ENCODE measurements at places on chromosomes 2 and 18.
A peak's percentile ranks its signal among the peaks of the same experiment; 100 is the strongest.

- DNase-seq = no peak
Measured at GRCh38 chr2:231189571-231190495, 8.6 kb upstream of the ARMC9 start.

DNA sequence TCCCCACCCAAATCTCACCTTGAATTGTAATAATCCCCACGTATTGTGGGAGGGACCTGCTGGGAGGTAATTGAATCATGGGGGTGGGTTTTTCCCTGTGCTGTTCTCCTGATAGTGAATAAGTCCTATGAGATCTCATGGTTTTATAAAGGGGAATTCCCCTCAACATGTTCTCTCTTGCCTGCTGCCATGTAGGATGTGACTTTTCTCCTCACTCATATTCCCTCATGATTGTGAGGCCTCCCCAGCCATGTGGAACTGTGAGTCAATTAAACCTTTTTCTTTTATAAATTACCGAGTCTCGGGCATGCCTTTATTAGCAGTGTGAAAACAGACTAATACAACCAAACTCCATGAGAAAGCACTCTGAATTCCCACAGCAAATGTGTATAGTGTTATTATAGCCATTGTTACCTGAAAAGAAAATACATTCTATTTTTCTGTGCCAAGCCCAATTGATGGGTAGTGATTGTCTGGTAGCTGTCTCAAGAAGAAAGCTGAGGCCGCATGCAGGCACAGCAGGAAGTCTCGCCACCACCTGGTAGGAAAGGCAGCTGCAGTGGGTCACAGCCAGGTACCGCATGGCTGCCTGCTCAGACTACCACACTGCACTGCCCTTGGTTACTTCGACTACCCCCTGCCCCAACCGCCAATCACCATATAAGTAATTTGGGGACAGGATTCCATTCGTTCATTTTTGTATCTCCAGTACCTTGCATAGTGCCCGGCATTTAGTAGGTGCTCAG lies 10.3 kb upstream of the ZBTB7C start:
- DNase-seq = no peak

- no peak for DNase-seq
Measured at GRCh38 chr18:57220480-57220879, 73.6 kb downstream of the BOD1L2 start.

GRCh38 chr2:189409647-189410046 lies 31.6 kb upstream of the WDR75 start:
- no peak for DNase-seq

- peak; percentile 10 for DNase-seq
Measured at GRCh38 chr2:34096562-34097171, 497.6 kb upstream of the FAM98A start.

GRCh38 chr2:11703700-11704099 lies 33.7 kb upstream of the NTSR2 start:
- no peak for DNase-seq

- no peak for DNase-seq
Measured at GRCh38 chr2:65026704-65027464, 29.3 kb upstream of the CEP68 start.

GRCh38 chr2:16326711-16327300 lies 338.8 kb downstream of the CYRIA start:
- peak; percentile 8 for DNase-seq

DNA sequence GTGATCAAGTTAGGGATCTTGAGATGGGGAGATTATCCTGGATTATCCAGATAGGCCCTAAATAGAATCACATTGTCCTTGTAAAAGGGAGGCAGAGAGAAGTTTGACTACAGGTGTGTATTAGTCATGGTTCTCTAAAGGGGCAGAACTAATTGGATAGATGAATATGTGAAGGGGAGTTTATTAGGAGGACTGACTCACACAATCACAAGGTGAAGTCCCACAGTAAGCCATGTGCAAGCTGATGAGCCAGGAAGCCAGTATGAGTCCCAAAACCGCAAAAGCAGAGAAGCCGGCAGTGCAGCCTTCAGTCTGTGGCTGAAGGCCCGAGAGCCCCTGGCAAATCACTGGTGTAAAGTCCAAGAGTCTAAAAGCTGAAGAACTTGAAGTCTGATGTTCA lies 275.8 kb downstream of the KCNS3 start:
- no peak for DNase-seq

GRCh38 chr2:219254590-219255201 lies 978 bp upstream of the TUBA4A start:
- no peak for DNase-seq

GRCh38 chr2:39735648-39736047 lies 43.4 kb downstream of the THUMPD2 start:
- no peak for DNase-seq

DNA sequence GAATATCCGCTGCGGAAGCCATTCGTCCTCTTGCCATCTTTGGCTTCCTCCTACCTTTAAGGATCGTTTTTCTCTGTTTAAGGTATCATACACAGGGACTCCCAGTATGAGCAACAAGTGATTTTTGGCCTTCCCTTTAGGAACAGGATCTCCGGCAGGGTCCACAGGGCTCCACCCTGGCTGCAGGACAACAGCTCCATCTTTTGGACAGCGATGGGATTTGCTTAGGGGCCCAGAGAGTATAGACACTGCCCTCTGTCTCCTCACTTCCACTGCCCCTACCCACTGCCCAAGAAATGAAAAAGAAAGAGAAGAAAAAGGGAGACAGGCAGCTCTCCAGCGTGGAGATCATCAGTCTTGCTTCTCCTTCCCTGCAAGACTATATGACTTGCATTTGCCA lies 224.5 kb downstream of the UXS1 start:
- peak; percentile 50 for DNase-seq

- DNase-seq = no peak
Measured at GRCh38 chr2:222483513-222484039, 59.2 kb downstream of the SGPP2 start.

GRCh38 chr2:141517852-141518421 lies 612.9 kb downstream of the LRP1B start:
- DNase-seq = no peak

DNA sequence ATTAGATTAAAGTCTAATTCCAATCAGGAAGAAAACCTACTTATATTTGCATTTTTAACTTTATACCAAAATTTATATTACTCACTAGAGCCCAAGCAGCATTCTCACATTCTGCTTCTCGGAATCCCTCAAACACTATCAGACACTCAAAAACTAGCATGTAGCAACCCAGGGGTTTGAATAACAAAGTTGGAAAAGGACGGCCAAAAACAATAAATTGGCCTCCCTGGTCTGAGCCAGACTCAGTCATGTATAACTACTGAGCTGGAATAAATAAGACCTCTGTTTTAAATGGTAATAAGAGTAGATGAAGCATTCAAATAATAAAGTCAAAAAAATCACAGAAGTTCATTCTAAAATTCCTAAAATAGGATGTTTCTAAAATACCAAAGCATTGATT lies 290.9 kb downstream of the IRS1 start:
- no peak for DNase-seq

GRCh38 chr2:220277445-220277975 lies 650.1 kb downstream of the SLC4A3 start:
- no peak for DNase-seq

GRCh38 chr2:9757501-9758264 lies 85.6 kb upstream of the TAF1B start:
- no peak for DNase-seq

- no peak for DNase-seq
Measured at GRCh38 chr2:214902286-214902685, 92.8 kb upstream of the BARD1 start.

GRCh38 chr2:232325324-232326273 lies 53.0 kb upstream of the ALPP start:
- peak; percentile 95 for DNase-seq

DNA sequence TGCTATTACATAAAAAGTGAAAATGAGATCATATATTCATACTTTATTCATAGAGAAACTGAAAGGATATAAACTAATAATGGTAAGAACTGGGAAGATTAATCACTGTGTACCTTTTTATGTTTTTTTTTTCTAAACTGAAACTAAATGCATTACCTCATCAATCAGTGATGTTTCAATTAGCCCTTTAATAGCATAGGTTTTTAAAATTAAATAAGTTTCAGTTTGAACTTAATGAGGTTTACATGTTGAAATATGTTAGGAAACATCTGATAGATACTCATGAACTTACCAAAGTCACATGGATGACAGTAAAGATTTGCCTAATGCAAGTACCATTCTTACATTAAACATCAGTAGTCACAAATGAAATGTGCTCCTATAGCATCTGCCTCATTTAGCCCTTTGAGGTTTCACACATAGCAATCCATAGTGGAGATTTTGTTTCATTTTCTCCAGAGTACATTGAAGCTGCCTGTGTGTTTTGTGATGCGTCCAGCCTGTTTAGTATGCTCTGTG lies 8.9 kb downstream of the MAPRE2 start:
- no peak for DNase-seq

DNA sequence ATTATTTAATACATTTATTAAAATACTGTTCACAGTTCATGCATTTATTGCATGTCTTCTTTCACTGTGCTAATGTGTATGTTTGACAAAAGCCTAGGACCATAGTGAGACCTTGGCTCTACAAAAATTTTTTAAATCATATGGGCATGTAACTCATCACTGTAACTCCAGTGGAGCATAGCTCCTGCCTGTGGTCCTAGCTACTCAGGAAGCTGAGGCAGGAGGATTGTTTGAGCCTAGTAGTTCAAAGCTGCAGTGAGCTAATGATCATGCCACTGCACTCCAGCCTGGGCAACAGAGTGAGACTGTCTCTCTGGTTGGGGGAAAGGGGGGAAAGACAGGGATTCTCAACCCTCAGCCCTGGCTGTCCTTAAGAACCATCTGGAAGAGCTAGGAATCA lies 137.8 kb downstream of the PRKCE start:
- no peak for DNase-seq

GRCh38 chr18:72866442-72866900 lies 1.3 kb downstream of the NETO1 start:
- DNase-seq = no peak

DNA sequence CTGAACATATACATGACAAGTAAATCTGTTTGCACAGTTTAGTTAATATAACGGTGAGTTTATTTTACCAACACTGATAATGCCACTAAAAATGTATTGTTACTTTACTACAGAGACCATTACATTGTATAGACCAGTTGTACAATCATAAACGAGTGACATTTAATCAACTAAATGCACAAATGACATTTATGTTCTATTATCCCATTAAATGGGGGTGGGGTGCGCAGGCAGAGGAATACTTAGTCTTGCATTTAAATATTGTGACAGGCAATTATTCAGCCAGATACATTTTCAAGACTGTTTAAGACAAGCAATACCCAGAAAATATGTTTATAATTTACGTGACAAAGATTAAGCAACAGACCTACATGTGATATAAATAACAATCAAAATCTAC lies 72.0 kb upstream of the CHAC2 start:
- DNase-seq = no peak

GRCh38 chr2:128315829-128316776 lies 2.6 kb downstream of the HS6ST1 start:
- peak; percentile 48 for DNase-seq

GRCh38 chr2:18062892-18063291 lies 184.4 kb downstream of the KCNS3 start:
- no peak for DNase-seq

GRCh38 chr2:38154395-38154794 lies 78.4 kb upstream of the CYP1B1 start:
- no peak for DNase-seq

DNA sequence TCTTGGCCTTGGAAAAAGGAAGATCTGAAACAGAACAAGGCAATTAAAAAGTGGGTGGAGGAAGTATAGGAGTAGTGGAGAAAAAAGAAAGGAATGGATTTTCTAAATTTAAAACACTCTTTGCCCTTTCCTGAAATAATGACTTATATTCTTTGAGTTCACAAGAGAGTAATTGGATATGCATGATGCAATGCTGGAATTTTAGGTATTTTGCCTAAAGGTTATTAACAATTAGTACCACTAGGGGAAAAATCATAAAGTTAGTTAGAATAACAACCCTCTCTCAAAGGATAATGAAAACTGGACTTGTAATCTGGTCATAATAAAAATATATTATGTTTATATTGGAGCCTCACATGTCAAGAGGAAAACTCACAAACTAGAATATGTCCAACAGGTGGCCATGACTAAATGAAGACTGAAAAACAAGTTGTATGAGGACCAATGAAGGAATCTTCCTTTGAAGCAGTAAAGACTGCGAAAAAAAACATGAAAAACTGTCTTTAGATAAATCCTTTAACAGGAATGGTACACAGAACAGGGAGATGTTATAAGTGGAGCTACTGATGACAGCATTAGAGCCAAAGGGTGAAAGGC lies 281.8 kb downstream of the NCKAP5 start:
- DNase-seq = no peak

DNA sequence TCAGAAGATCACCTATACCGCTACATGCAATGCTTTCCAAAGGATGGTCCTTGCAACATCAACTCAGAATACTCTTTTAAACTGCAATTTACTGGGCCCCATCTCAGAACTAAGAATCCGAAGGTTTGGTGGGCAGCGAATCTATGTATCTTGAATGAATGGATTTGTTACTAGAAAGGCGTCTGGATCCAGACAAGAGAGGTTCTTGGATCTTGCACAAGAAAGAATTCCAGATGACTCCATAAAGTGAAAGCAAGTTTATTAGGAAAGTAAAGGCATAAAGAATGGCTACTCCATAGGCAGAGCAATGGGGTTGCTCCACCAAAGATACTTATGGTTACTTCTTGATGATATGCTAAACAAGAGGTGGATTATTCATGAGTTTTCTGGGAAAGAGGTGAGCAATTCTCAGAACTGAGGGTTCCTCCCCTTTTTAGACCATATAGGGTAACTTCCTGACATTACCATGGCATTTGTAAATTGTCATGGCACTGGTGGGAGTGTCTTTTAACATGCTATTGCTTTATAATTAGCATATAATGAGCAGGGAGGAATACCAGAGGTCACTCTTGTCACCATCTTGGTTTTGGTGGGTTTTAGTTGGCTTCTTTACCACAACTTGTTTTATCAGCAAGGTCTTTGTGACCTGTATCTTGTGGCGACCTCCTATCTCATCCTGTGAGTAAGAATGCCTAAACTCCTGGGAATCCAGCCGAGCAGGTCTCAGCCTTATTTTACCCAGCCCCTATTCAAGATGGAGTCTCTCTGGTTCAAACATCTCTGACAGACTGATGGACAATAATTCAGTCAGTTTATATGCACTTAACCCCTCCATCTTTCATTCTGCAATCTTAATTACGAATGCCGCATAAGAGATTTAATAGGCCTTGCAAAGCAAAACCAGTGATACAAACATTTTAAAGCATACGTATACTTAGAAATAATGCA lies 7.5 kb upstream of the RMDN2 start:
- no peak for DNase-seq

DNA sequence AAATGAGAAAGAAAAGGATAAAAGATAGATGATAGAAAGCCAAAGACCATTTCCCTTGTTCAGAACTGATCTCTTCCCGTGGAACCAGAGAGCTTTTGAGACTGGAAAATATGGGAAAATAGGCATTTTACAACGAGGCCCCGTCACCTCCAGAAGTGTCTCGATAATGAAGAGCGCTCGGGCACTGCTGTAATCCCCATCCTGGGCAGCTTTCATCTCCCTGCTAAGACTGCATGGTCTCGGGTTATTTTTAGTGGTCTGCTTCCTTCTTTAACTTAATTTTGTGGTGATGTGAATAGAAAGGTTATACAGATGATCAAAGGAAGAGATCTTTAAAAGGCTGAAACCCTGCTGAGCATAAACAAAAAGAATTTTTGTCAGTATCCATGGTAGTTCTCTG lies 176.6 kb downstream of the METTL4 start:
- no peak for DNase-seq

- no peak for DNase-seq
Measured at GRCh38 chr2:55090702-55091101, 40.5 kb upstream of the RTN4 start.
